ENCODE measurements at places on chromosomes 4 and X.

GRCh38 chr4:148112231-148112982 is 329.8 kb downstream of the NR3C2 start:
- no peak for DNase-seq

- no peak for DNase-seq
These were observed 558.9 kb downstream of the SPOCK3 start for GRCh38 chr4:166675411-166675810.

DNA sequence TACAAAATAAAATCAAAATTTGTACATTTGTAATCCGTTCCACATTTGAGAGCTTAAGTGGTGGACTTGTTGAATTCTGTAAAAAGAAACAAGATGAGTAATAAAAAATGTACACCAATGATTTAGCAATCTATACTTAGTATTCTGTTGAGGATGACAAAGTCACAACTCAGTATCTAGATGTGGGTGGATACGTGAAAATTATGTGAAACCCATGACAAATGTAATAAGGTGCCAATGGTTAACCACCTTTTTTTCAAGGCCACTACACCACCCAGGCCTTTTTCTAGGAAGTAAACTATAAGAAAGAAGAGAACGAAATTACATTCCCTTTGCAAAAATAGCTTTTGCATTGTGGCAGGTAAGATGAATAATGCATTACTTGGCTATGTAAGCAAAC is 77.0 kb downstream of the ATP8A1 start:
- no peak for DNase-seq

DNA sequence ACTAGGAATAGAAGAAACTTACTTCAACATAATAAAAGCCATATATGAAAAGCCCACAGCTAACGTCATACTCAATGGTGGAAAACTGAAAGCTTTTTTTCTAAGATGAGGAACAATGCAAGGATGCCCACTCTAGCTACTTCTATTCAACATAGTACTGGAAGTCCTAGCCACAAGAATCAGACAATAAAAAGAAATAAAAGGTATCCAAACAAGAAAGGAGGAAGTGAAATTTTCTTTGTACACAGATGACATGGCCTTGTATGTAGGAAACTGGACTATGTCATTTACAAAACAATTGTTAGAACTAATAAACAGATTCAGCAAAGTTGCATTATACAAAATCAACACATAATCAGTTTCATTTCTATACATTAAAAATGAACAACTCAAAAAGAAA is 25.5 kb upstream of the NXT2 start:
- no peak for DNase-seq

DNA sequence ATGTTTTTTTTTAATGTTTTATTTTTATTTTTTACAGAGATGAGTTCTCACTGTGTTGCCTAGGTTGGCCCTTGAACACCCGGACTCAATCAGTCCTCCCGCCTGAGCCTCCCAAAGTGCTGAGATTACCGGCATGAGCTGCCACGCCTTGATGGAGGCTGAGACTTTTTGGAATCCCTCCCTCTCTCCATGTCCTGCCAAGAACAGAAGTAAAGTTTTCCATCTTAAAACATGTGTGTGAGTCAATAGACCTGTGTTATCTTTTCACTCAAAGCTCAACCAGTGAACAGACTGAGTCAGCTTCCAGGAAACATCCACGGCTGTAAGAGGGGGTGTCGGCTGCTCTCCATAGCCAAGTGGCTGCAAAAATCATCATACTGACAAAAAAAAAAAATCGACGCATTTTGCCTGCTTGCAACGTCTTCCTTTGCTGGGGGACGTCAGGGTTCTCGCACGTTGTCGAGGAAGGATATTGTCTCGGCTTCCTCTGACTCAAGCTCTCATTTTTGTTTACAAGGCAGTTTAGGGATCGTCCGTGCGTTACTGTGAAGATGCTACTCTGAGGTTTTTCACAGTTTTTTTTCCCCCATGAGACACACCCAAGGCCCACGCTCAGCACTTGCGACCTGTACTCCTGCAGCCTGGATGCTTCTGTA is 10.0 kb upstream of the ASMTL start:
- DNase-seq = peak; percentile 91

DNA sequence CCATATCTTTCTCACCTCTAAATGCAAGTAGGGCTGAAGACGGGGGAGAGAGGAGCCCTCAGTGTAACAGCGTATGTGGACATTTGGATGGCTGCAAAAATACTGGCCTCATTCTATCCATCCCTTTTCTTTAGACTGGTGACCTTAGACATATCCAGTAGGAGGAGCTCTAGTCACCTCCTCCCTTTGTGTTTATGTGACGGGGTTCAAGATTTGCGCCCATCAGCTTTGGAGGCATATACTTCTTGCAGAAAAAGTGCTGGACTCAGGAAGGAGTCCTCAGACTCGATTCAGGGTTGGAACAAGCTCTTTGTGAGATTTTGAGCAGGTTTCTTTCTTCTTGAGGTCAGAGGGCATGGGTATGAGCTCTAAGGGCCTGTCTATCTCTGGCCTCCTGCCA is 86.2 kb downstream of the MAMLD1 start:
- no peak for DNase-seq

DNA sequence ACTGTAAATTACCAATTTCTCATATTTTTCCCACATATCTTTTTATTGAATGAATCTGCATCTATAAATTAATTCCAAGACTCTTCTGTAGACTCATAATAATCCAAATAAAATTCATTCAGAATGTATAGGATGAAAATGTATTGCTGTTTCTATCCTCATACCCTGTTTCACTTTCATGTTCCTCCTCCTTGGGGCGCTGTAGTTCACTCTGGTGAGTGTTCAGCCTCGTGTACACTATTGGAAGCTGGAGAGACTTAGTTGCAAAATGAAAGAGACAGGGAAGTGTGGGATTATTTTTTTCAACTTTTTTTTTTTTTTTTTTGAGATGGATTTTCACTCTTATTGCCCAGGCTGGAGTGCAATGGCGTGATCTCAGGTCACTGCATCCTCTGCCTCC is 296.1 kb downstream of the TLL1 start:
- DNase-seq = peak; percentile 10

GRCh38 chr4:174201871-174202270 is 81.6 kb downstream of the FBXO8 start:
- no peak for DNase-seq

Data from activated naive CD4-positive, alpha-beta T cell treated with anti-CD3 and anti-CD28 coated beads for 36 hours (primary cell).